Hair follicular keratinocyte (primary cell): ENCODE measurements at places on chromosomes 2 and 18. TPM values are rescaled to one million over a fixed set of nuclear protein-coding genes. Genes with fewer than 3 reads are reported as not detected.

The CCNYL1 gene
- 10.6 and 12.9 TPM in 2 replicates for total RNA-seq

The LANCL1 gene
- total RNA-seq = 38.1 and 44.6 TPM in 2 replicates

The TUBB8B gene
- 0.55 TPM in 1 of 2 replicates, not detected in the other for total RNA-seq

The NAT8 gene
- total RNA-seq = not detected in 2 replicates
